ENCODE measurements at places on chromosomes 3 and 15.

DNA sequence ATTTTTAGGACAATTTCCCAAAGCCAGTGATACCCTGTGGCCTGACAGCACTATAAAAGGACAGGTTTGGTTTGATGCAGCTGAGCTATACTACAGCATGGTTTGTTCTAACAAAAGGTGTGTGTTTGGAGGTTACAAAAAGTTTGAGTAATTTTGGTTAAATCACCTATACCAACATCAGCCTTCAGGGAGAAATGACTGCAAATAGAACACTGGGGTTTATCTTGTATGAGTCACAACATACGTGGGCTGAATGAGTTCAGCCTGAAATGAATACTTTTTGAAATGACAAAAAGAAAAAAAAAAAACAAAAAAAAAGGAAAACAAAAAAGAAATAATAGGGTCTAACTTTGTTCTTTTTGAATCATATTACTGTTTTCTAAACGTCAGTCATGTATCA, 345.7 kb downstream of the CNTN3 start:
- DNase-seq: no peak

DNA sequence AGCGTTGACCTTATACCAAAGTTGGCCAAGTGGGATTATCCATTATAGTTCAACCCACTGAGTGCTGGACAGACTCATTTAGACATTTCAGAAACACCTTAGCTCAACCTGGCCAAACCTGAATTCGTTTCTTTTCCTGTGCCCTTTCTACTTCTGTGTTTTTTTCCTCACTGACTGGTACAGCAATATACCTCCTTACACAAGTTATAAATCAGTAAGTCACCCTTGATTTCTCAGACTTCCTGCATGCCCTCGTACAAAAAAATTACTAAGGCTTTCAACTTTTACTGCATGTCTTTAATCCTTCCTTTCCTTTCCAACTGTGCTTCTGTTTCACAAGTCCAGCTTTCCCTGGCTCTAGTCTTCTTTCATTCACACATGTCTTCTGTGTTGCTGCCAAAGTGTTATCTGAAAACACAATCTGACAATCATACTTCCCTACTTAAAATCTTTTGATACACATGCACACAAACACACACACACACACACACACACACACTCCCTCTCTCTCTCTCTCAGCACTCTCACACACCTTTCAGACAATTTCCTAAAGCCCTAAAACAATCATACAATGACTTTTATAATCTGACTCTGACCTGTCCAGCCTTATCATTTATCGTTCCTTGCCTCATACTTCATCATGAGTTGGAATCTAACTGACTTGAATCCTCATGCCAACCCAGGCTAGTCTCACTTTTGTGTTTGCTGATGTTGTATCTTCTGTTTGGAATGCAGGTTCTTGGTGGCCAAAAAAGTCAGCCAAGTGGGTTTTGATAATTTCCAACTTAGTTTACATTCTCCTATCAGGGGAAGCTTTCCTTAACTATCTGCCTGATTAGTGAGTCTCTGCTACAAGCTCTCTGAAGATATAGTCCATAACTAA, 436.4 kb downstream of the NAALADL2 start:
- DNase-seq: no peak

DNA sequence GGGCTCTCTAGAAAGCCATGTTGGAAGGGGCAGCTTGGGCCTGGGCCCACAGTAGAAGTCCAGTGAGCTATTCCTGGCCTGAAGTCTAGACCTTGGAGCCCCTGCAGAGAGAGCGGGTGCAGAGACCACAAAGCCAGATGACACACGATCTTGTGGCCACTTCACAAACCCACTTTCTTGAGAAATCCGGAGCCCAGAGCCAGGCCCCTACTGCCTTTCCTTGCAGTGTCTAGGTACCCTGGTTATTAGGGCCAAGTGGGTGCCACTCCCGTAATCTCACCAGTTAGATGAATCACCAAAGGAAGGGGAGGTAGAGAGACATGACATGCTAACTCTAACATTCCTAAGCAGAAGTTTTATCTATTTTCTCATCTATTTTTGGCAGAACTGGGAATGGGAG, 72.5 kb upstream of the ADAMTSL3 start:
- no peak for DNase-seq

DNA sequence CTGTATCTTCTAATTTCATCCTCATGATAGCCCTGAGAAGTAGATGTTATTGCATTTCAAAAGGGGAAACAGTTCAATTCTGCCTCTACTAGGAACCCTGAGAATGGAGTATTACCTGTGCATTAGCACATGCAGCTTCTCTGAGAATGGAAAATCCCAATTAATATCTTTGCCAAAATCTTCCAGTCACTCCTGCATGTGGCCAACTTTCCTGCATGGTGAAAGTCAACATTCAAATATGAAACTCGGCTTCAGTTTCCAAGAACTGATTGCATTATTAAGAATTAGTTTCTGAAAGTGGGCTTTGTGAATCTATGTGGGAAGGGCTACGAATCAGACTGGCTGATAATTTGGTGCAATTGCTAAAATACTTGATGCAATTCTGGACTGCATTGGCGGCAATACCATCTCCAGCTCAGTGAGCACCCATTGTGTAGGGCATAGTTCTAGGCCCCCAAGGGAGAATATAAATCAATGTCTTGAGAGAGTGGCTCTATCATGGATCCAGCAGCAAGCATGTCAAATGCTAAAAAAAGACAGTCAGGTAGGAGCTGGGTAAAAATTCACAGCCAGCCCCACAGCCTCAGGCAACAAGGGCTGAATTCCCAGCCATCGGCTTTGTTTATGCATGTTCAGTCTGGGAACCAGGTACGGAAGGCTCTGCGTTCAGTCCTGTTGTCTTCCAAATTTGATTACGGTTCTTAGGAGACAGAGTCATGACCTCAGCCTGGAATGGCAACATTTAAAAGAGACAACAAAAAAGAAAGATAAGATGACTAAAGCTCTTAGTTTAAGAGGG, 18.8 kb upstream of the BCL6 start:
- DNase-seq: no peak

DNA sequence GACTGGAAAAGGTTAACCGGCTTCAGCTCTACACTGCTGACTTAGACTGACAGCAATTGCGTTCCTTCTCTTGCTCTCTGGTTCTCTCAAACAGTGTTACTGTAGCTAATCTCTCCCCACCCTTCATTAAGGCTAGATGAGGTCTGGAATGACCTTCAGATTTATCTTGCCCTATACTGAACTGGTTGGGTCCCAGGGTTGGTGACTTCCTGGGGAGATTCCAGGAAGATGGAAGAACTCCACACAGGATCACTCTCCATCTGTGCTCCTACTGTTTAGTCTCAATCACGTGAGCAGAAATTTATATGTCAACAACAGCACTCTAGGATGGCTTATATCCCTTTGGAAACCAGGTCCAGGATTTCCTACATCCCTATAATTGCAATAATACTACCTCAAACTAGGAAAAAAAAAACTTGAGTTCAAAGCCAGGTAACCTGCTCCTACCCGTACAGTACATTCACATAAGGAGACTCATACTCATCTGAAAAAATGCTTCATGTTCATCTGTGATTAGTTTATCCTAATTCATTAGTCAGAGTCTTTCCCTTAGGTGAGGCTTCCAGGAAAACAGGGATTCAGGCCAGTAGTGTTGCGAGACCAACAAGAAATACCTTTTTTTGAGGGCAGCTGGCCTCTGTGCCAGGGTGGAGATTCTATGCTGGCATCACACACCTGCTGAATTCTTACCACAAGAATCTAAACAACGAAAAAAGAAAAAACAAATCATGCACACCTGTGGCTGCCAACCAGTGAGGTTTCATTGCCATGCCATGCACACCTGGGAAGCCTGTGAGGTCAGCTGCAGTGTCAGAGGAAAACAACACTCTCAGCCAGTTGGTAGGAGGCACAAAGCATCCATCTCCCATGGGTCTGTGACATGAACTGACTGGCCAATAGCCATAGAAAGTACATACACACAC, 297.3 kb downstream of the MECOM start:
- DNase-seq: no peak

- DNase-seq: no peak
Measured at GRCh38 chr3:13139471-13140065, 66.3 kb upstream of the IQSEC1 start.

- DNase-seq: peak; percentile 5
Measured at GRCh38 chr15:79779746-79780145, 117.1 kb downstream of the MTHFS start.

DNA sequence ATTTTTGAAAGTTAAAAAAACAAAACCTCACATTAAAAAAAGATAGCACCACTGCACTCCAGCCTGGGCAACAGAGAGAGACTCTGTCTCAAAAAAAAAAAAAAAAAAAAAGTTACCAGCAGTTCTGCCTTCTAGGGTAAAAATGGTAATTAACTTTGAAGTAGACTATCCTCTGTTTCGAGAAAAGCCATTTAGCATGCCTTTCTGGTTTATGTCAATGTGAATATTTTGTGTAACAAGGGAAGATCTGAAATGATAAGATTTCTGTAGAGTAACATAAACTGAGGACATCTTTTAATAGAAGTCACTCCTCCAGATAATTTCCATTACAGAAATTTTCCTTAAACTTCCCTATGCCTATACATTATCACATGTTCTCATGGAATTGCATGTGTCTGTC, 203.2 kb upstream of the GAP43 start:
- DNase-seq: no peak

- no peak for DNase-seq
Measured at GRCh38 chr3:152243301-152243711, 25.4 kb upstream of the MBNL1 start.

GRCh38 chr15:56929933-56930332, 11.5 kb downstream of the TCF12 start:
- no peak for DNase-seq

- DNase-seq: peak; percentile 25
Measured at GRCh38 chr3:179015551-179016020, 56.0 kb downstream of the ZMAT3 start.

- DNase-seq: no peak
Measured at GRCh38 chr3:88105325-88105724, 44.4 kb upstream of the C3orf38 start.

DNA sequence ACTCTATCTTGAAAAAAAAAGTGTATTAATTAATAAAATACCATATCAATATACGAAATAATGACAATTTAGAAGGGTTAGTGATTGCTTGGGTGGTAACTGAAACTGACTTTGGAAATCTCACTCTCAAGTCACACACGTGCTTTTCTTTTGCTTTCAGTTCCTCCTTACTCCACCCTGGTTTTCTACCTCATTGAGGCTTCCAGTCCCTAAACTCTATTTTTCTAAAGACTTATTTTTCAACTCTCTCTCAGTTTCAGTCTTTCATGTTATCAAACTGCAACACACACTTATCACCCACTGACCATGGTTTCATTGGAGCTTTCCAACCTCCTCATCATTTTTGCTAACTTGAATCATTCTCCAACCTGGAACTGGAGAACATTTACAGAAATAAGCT, 23.5 kb downstream of the IL12A start:
- no peak for DNase-seq

DNA sequence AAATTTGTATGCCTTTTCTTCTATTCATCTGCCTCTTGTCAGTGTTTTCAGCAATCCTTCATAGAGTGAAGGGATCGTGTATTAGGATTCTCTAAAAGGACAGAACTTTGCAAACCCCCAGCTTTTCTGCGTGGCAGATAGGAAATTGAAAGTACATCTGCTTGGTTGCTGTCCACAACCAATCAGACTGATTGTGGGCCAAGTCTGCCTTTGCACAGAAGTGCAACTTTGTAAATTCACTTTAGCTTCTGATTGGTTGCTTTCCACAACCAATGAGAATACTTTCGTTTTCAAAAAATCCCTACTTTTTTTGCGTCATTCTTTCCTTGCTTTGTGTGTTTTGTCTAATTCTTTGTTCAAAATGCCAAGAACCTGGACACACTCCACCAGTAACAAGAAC, 847.4 kb downstream of the FHIT start:
- no peak for DNase-seq

DNA sequence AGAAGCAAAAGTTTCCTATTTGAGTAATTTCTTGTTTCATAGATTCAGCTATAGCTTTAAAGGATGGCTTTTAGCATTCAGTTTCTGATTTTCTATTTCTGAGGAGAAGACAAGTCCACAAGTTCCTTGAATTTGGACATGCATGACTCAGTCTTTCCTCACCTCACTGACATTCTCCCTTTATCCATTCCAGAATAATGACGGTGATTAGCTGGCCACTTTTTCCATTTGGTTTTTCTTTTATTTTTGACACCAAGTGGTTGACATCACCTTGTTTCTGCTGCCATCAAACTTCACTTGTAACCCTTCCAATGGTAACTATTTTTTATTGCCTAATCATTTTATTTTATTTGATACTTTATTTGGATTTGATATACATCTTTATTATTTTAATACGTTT, 404.4 kb upstream of the KCNMB2 start:
- DNase-seq: no peak

- no peak for DNase-seq
Measured at GRCh38 chr3:64144241-64144900, 80.9 kb downstream of the PRICKLE2 start.

DNA sequence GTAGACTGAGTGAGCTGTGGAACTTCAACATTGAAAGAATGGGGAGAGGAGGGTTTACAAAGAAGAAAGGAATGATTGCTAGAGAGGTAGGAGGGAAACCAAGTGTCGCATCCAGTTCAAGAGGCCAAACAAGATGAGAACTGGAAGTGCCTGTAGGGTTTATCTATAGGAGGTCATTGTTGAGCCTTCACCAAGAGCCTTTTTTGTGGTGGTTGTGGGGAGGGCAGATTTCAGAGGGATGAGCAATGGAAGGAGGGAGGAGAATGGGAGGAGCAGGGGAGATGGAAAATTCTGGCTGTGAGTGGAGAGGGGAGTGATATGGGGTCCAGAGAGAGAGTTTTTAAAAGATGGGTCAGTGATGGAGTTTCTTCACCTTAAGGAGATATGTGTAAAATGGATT, 8.5 kb downstream of the PDIA5 start:
- DNase-seq: no peak

DNA sequence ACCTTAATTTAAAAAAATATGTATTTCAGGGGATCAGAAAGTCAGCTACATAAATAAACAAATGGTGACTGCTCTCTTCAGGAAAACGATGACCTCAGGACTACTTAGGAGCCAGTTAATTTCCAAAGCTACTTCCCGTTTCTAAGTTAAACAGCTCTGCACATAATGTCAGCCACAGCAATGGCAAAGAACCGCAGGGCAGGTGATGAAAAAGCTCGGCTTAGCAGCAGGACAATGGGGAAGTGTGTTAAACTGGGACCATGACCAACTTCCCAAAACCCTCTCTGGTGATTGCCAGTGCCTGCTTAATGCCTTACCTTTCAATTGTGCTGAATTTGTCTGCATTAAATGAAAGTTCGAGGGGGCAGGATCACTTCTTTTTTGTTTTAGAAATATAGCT, 258.9 kb downstream of the FHIT start:
- DNase-seq: peak; percentile 11
